ENCODE measurements at places on chromosomes 1 and 21. TPM values are rescaled to one million over a fixed set of nuclear protein-coding genes. Genes with fewer than 3 reads are reported as not detected.

Gene RGSL1
- total RNA-seq = not detected

Gene CFAP74
- total RNA-seq = not detected

Gene OLIG2
- not detected for total RNA-seq

Gene GJB5
- not detected for total RNA-seq

Gene AMPD1
- total RNA-seq = not detected

Gene ADGRB2
- total RNA-seq = 0.74 TPM

Gene UBL4B
- total RNA-seq = not detected

Gene S100A9
- total RNA-seq = 4.8 TPM

Gene GSTM5
- total RNA-seq = not detected

Gene NMNAT2
- not detected for total RNA-seq

Gene RGS16
- total RNA-seq = 1.4 TPM

Gene NCAM2
- total RNA-seq = not detected

Gene PGBD5
- not detected for total RNA-seq

Gene MAP1LC3C
- total RNA-seq = not detected

Gene DEPDC1
- 16.5 TPM for total RNA-seq

Gene OR13G1
- total RNA-seq = not detected

Gene SGIP1
- total RNA-seq = not detected

Gene ICOSLG
- total RNA-seq = 1.8 TPM

Gene CNKSR1
- total RNA-seq = 4.5 TPM

Gene L1TD1
- total RNA-seq = not detected

Gene GORAB
- 13.2 TPM for total RNA-seq

Gene TMCO1
- total RNA-seq = 79.2 TPM

Gene LMX1A
- not detected for total RNA-seq

Gene BLACAT1
- total RNA-seq = 0.51 TPM

Gene HES3
- not detected for total RNA-seq

Gene OPRD1
- not detected for total RNA-seq

Gene RNF11
- total RNA-seq = 37.5 TPM

Gene FAM163A
- not detected for total RNA-seq

Gene BSND
- not detected for total RNA-seq

Gene SPRR1B
- not detected for total RNA-seq

Gene AK5
- total RNA-seq = 7.8 TPM

Gene BCL10
- 31.7 TPM for total RNA-seq

Gene GPR25
- 0.75 TPM for total RNA-seq

Gene PRDM16
- not detected for total RNA-seq

Gene AMY2A
- not detected for total RNA-seq

Gene KRTAP20-4
- total RNA-seq = not detected

Gene BACE2
- 5.2 TPM for total RNA-seq

Gene ELOVL1
- total RNA-seq = 51.3 TPM

Gene PADI2
- total RNA-seq = 0.08 TPM

All from activated naive CD8-positive, alpha-beta T cell treated with anti-CD3 and anti-CD28 coated beads, Interleukin-2, amount 10 ng/mL, durations not matched to agents 7 days and 5 days (primary cell).